ENCODE measurements at places on chromosomes 3 and 15.

DNA sequence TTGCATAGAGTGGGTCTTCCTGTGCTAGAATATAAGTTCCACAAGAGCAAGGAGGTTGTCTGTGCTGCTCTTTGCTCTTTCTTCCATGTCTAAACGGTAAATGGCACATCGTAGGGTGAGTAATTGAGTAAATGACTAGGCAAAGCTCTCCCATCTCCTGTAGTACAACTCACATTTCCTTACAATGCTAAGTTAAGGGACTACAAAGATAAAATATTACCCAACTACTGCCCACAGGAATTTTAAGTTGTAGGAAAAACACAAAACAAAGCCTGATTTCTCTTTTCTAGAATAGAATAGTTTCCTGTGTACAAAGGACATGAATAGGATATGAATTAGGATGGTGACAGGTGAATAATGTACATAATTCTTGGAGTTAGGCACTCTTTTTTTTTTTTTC, 19.9 kb upstream of the LRIG1 start:
- no peak for DNase-seq

GRCh38 chr15:73455876-73456275, 12.9 kb downstream of the REC114 start:
- no peak for DNase-seq

GRCh38 chr3:194808640-194809097, 123.0 kb downstream of the FAM43A start:
- DNase-seq, result no peak

GRCh38 chr3:49882166-49882565, 12.5 kb upstream of the CAMKV start:
- DNase-seq, result no peak

DNA sequence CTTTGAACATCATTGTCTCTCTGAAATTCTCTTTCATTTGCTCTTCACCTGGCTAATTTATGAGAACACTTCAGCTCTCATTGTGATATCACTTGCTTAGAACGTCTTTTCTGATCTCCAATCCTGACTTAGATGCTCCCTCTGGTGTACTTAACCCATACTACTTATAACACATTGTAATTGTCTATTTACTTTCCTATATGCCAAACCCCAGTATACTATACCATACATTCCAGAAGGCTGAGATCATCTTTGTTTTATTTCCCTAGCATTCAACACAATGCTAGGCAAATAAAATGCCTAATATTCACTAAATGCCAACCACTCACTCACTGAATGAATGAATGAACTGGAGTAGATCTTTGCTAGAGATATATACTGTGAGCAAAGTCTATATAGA, 27.0 kb upstream of the PEX5L start:
- DNase-seq, result no peak

DNA sequence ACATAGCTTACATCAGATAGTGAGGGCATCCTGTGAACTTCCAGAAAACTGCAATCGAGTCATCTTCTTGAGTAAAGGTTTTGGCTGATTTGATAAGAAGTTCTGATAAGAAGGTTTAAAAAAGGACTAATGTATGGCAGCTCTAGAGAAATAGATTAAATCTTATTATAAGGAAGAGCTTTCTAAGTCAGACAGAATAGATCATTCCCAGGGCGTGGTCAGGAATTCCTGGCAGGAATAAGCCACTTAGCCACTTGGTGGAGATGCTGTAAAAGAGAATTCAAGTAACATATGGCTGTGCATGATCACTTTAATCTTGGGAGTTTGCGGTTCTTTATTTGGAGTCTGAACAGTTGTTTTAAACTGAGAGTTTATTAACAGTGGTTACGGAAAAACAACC, 17.4 kb downstream of the PGBD4 start:
- DNase-seq, result no peak

DNA sequence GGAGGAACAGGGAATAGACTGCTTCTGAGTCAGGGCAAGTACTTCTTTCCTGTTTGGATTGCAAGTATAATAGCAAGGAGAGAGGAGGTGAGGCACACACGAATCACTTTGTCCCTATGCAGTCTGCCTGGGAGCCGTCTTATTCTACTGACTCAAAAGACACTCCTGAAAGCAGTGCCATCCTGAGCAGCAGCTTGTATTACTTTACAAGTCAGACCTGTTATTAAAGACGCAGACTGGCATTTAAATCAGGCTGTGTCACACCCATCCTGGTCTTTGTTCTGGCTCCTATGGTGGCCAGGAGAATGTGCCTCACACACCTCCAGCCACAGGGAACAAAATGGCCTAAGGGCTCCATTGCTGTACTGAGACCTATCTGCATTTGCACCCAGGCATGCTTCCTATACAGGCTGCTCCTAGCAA, 17.9 kb upstream of the SQOR start:
- DNase-seq, result no peak

DNA sequence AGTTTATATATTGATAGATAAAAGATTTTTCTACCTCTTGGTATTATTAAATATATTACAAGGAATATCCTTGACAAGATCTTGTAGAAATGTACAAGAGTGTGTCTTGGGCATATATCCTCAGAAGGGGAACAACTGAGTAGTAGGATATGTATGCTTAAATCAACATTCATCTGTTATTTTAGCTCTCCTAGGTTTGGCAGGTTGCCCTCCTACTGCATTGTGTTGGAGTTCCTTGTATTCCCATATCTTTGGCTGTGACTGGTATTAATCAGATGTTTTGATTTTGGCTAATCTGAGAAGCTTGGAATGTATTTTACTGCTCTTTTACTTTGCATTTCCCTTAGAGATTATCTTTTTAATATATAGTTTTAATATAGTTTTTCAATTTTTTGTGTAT, 4.6 kb downstream of the MYRIP start:
- DNase-seq, result no peak

GRCh38 chr3:63387568-63387967, 109.5 kb downstream of the SYNPR start:
- DNase-seq, result no peak

GRCh38 chr3:22734207-22734606, 468.9 kb upstream of the UBE2E2 start:
- DNase-seq, result no peak

DNA sequence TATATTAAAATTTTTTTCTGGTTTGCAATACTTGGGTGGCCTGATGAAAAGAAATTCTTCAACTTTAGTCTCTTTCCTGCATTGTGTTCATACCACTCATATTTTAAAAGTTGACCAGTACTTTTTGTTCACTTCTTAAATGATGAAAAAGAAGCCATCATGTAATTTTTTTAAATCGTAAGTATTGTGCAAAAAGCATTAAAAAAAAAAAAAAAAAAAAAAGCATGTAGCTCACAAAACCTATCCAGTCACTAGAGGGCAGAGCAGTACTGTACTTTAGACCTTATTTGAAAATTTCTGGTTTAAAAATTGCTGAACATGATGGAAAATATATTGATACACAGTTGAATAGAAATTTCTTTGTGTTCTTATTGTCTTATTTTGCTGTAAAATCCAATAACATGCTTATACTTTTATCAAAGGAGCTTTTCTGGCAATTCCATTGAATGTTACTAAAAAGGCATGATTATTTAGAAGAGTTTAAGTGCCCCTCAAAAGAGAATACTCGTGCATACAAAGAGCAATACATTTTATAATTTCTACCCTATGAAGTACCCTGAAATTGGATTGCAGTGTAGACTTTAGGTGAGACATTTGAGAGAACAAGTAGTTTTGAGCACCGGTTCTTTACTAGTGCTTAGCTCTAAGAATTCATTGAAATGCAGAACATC, 137.7 kb downstream of the BBX start:
- no peak for DNase-seq

DNA sequence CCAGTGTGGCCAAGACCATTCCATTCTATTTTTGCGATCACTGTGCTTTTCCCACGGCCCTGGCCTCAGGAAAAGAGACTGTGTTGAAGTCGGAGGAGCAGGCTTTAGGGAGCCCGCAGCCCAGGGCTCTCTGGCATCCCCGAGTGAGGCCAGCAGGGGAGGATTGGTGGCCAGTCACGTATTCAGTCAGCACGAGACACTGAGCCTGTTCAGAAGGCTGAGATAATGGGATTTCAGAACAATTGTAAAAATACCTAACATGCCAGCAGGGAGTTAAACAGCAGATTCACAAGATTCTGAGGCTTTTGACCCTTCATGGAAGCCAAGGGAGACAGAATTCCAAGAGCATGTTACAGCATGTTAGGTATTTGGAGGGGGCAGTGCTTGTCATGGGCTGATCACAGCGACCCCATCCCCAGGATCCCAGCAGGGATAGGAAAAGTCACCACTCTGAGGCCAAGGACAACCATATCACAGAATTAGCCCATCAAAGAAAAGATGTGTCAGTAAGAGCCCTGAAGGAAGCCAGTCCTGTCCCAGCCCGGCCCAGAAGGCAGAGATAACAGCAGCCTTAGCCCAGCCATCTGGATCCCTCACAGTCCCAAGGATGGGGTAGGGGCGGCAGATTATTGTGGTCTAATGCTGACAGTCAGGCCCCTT, 40.6 kb downstream of the AMOTL2 start:
- DNase-seq, result peak; percentile 86

- DNase-seq, result peak; percentile 76
Observed at GRCh38 chr3:196144383-196145105, 62.7 kb upstream of the TFRC start.

DNA sequence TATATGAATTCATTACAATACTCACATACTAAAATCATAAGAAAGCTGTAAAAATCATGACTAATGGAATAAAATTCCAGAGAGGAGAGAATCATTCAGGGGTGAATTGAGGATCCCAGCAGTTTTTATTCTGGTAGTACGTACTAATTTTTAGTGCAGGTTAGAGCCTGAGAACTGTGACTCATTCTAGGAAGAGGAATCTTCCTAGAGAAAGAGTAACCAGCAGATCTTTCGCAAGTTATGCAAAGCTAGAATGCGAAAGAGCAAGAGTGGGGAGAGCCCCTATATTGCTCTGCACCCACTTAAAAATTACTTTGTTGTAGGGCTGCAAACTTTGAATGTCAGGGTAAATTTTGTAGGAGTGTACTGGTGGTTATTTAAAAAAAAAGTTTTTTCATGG, 303.6 kb upstream of the ARPP21 start:
- no peak for DNase-seq

DNA sequence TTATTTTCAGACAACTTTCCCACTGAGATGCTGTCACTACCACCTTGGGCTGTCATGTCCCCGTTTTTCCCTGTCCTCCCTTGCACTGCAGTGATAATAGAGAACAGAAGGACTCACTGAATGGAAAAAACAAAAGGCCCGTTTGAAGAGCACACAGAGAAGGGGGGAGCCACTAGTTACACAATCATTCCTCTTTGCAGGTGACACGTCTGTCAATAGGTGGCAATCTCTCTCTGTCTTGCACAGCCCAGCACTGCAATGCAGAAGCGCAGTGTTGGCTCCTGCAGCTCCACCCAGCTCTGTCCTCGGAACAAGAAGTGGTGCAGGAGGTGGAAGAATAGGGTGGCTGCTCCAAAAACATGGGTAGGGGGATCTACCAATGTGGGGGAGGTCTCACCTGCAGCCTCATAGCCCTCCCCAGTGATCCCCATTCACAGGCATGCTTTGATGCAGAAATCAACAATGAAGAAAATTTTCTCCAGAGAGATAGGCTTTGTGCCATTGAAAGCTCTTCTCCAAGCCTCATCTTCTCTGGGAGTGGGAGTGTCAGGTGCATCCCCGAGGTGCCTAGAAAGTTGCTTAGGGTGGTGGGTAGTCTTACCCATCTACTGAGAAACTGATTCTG, 31.8 kb downstream of the FSTL1 start:
- DNase-seq, result no peak

DNA sequence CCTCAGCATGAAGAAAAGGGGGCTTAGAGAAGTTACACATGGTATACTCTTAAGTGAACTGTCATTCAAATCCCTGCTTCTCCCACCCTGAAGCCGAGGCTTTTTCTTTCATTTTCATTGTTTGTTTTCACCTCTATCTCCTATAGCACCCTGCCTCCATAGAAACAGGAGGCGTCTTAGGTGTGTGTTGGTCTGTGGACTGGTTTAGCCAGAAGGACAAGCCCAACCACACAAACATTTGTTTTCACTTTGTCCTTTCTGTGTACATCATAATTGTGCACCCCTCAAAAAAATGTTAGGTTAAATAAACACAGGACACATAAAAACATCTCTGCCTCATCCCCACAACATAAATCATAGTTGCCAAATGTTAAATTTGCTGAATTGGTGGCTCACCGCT, 73.3 kb upstream of the UBE2E2 start:
- DNase-seq, result peak; percentile 13

DNA sequence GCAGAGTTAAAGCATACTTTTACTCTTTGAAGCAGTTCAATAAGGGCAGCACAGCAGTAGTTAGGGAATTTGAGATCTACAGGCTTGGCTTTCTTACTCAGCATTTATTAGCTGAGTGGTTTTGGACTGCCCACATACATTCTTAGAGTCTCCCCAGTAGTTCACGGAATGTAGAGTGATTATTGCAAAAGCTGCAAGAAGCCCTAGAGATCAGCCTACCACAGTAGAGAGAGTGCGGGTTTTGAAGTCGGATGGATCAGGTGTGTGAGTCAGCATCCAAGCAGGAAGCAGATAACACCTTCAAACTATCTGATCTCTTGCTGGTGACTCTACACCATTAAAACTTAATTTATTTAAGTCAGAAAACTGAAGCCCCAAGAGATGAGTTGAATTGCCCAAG, 171.9 kb downstream of the SYNPR start:
- DNase-seq, result no peak

- no peak for DNase-seq
Observed at GRCh38 chr3:42707620-42708355, 5.2 kb upstream of the HHATL start.

- DNase-seq, result peak; percentile 64
Observed at GRCh38 chr3:161372321-161373260, 1.3 kb upstream of the SPTSSB start.

DNA sequence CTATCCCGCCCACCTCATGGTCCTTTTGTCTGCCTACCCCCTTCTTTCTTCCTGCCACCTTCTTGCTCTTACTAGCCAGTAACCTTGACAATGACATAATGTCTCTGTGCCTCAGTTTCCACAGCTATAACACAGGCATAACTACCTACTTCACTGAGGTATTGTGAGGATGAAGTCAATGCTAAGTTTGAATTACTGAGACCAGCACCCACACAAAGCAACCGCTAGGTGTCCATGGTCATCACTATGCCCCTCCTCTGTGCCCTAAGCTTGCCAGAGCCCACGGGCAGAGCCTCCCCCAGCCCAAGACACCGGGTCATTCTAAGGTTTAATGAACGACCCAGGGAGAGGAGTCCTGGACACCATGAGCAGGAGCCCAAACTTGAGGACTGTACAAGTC, 101.6 kb downstream of the OXNAD1 start:
- no peak for DNase-seq

GRCh38 chr3:133871368-133872090, 24.2 kb downstream of the RAB6B start:
- no peak for DNase-seq

- DNase-seq, result no peak
Observed at GRCh38 chr3:170801597-170801996, 68.4 kb downstream of the RPL22L1 start.

GRCh38 chr3:45098310-45098709, 47.9 kb downstream of the CDCP1 start:
- no peak for DNase-seq

GRCh38 chr15:67524235-67524634, 3.3 kb downstream of the C15orf61 start:
- DNase-seq, result no peak

GRCh38 chr15:51588966-51589365, 33.6 kb downstream of the DMXL2 start:
- no peak for DNase-seq

GRCh38 chr3:71515636-71516365, 67.7 kb downstream of the FOXP1 start:
- DNase-seq, result no peak

All from AG20443 (cell line).